Stimulated activated CD4-positive, alpha-beta T cell treated with anti-CD3 and anti-CD28 coated beads, Interleukin-4, amount 100 ng/mL, for 4 hours (primary cell): ENCODE measurements at places on chromosomes 12 and 14.

GRCh38 chr12:63905544-63905943 is 61.0 kb downstream of the SRGAP1 start:
- no peak for DNase-seq

- DNase-seq = no peak
Observed at GRCh38 chr14:33539918-33540357, 410.9 kb downstream of the EGLN3 start.

DNA sequence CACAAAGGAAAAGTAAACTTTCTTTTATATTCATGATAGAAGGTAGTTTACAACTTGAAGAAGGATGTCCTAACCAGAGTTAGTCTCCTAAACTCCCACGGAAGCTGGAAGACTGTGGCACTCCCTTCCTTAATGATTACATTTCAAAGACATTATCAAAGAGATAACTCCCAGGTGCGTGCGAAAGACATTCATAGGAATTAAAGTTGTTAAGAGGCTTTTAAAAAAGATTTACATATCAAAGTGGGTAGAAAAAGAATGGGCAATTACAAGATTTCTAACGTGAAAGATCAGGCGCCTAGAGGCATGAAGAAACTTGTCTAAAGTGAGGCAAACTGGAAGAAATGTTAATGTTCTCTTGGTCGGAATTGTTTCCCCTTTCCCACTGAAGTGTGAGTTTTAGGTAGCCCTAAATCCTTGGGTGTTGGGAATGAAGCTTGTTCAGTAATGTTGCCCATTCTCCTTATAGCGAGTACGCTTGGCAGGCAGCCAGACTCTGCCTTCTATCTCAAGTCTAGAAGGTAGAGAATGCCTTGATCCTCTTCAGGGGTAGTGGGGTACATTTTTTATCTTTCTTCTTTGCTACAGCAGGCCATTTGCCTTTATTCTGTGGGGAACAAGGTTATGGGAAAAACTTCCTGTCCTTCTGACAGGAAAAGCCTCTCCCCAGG is 642.0 kb downstream of the SLC6A15 start:
- no peak for DNase-seq

GRCh38 chr14:23653051-23653450 is 16.9 kb downstream of the DHRS2 start:
- no peak for DNase-seq

- DNase-seq = no peak
Observed at GRCh38 chr12:29320295-29321085, 60.5 kb downstream of the ERGIC2 start.

DNA sequence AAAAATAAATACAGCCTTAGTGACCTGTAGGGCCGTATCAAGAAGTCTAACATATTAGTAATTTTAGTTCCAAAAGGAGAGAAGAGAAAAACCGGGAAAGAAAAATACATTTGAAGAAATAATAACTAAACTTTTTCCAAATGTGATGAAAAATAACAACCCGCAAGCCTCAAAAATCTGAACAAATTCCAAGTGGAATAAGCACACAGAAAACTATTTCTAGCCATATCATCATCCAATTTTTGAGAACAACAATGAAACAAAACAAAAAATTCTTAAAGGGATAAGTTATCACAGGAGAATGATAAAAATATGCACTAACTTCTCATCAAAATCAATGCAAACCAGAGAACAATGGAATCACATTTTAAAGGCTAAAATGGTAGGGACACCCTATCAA is 198.1 kb upstream of the PLXNC1 start:
- DNase-seq = no peak

GRCh38 chr12:80219345-80219744 is 120.0 kb downstream of the OTOGL start:
- no peak for DNase-seq

DNA sequence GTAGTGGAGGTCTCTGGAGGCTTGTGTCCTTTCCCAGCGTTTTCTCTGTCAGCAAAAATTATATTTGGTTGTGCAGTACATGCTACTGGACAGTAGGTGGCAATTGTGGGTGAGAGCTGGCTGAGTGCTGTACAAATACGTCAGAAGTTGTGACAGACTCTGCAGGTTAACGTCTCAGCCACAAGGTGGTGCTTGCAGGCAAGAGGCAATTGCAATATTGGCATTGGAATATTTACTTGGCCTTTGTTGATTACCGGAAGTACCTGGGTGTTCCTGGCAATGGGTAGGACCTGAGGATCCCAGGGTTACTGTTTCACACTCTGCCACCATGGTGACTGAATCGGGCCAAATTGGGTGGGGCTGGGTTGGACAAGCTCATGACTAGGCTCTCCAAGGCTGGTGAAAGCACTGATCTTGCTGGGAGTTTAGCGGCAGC is 333.9 kb upstream of the LMO3 start:
- no peak for DNase-seq

- no peak for DNase-seq
Observed at GRCh38 chr14:61765225-61765943, 3.2 kb downstream of the SNAPC1 start.

GRCh38 chr12:93603762-93604161 is 31.3 kb downstream of the SOCS2 start:
- DNase-seq = no peak

DNA sequence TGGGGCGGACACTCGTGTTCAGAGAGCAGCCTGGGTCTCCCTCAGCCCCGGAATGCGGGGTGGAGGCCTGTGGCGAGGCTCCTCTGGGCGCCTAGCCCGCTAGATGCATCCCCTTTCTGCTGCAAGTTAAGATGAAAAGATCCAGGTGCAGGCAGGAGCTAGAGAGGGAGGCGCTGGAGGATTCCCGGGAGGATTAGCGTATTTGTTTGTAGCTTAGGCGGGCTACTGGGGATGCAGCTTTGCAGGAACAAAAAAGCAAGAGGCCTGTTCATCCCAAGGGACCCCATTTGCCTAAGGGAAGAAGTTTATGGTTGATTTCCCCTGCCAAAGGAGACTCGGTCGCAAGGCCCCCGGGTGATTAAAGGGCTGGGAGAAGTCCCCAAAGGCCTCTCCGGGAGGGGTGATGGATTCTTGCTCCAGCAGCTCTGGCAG is 824 bp downstream of the CCDC177 start:
- peak; percentile 12 for DNase-seq

DNA sequence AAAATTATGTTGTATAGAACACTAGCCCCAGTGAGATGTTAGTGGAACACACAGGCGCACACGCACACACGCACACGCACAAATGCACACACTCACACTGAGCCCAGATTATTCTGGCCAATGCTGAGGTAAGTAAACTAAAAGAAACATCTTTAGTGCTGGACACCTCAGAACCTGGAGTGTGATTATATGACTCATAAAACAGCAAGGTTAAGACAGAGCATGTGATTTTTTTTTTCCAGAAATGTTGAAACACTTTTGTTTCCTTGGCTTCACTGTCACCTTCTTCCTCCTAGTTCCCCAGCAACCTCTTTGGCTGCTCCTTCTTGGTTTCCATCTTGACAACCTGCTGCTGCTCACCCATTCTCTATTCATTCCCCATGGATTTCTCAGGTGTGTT is 141.0 kb upstream of the ALG10B start:
- no peak for DNase-seq

DNA sequence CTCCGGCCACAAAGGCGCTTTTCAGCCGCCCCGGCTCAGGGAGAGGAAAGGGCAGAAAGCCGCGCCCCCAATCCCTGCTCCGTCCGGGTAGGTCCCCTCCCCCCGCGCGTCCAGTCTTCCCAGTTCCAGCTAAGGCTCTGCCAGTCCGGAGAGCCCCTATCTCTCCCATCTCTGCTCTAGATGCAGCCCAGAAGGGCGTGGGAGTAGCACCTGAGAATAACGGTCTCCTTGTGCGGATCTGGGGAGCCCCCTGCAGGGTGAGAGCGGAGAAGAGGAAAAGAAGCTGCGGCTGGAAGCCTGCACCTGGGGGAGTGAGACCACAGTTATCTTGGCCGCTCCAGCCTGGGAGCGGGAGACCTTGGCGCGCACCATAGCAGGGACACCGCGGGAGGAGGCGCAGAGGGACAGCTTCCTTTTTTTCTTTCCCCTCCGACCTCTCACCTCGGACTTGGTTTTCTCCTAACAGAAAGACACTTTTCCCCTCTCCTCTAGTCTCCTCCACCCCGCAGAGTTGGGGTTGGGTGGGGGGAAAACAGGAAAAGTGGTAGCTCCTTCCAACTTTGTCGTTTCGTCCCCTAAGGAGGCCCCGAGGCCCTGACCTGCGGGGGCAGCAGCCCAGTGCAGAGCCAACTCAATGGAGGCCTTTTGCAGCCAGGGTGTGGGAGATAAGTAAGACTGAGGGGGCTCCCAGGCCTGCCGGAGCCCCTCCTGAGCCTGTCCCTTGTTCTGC is 2.4 kb downstream of the DHH start:
- peak; percentile 57 for DNase-seq

DNA sequence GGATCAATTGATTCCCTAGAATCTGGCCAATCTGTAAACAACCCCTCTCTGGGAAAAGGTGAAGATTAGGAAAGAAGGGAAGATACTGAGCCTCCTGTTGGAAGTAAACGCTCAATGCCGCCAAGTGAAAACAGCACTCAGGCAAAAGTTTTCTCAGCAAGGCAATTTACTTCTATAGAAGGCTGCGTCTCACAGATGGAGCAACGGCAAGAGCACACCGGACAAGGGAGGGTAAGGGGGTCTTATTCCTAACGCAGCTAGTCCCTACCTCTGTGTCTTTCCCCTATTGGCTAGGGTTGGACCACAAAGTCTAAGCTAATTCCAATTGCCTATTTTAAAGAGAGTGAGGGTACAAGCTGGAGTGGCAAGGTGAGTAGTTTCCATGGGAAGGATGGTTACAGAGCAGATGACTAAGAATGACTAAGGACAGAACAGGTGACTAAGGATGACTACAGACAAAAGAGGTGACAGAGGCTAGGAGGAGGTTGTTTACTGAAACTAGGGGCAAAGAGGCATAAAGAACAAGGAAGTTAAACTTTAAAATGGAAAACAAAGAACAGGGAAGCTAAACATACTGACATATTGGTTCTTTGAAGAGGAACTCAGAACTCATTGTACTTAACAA is 5.6 kb upstream of the TTC9 start:
- DNase-seq = no peak

DNA sequence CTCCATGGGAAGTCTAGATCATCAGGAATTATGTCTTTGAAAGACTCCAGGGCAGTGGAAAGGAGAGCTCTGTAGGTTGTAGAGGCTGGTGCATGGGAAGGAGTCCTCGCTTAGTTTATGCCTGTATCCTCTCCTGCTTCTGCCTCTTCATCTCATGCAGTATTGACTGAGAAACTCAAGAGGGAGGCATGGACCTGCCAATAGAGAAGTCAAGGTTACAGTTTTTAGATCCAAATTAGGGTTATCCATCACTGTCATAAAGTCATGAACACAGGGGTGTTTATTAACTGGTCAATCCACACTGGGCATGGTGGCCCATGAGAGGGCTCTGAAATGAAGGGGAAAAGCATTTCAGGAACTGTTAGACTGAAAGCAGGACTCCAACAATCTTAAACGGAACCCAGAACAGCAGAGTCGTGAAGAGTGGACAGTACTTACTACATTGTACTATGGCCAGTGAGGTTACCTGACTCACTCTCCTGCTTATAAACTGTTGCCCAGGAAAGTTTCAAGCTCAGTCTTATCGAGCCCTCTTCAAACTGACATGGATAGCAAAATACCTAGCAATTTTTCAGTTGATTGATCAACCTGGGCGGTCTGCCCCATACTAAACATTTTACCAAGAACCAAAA is 30.1 kb upstream of the DHRS7 start:
- DNase-seq = no peak

GRCh38 chr14:100844082-100844408 is 18.1 kb downstream of the MEG3 start:
- no peak for DNase-seq

GRCh38 chr12:98156697-98157096 is 358.7 kb upstream of the TMPO start:
- DNase-seq = no peak

DNA sequence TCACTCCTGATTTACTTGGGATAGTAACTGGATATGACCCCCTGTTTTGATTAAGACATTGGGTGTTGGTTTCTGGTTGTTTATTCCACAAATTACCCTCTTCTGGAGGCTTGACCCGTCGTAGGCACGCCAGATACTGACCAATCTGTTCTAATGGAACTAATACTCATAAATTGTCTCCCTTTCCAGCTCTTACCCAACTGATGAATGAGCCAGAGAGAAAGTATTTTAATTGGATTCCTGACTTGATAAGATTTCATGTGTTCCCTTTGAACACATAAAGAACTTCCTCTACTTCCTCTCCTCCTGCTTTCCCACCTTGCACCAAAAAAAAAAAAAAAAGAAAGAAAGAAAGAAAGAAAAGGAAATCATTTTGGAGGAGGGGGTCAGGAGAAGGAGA is 340.9 kb downstream of the PCNX1 start:
- no peak for DNase-seq

- no peak for DNase-seq
Observed at GRCh38 chr12:79023784-79024183, 159.2 kb downstream of the SYT1 start.

DNA sequence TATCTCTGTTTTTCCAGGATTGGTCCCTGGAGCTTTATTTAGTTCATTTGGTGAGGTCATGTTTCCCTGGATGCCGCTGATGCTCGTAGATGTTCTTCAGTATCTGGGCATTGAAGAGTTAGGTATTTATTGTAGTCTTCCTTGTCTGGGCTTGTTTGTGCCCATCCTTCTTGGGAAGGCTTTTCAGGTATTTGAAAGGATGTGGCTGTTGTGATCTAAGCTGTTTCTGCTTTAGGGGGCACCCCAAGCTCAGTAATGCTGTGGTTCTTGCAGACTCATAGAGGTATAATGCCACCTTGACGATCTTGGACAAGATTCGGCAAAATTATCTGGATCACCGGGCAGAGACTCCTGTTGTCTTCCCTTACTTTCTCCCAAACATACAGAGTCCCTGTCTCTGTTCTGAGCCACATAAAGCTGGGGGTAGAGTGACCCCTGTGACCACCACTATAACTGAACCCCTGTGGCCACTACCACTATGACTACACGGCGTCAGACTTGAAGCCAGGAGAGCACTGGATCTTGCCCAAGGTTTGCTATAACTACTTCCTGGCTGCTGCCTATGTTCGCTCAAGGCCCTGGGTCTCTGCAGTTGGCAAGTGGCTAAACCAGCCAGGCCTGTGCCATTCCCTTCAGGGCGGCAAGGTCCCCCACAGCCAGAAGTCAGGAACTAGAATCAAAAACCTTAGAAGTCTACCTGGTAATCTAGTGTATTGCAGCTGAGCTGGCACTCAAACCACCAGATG is 40.9 kb downstream of the FGD4 start:
- DNase-seq = no peak

DNA sequence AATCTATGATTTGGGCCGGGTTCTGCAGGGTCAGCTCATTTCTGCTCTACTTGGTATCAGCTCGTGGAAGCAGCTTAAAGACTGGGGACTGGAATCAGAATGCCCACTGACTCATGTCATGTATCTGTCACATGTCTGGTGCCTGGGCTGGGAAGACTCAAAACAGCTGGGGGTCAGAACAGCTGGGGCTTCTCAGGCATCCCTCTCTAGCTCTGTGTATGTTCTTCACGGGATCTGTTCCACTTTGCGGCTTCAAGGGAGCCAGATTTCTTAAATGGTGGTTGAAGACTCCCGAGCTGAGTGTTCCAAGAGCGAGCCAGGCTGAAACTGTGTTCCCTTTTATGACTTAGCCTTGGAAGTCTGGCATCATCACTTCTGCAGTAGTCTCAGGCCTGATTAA is 11.9 kb downstream of the AEBP2 start:
- no peak for DNase-seq
